ENCODE measurements at places on chromosomes 12 and 14. TPM values are rescaled to one million over a fixed set of nuclear protein-coding genes. Genes with fewer than 3 reads are reported as not detected.

The LRIG3 gene
- 71.9 TPM for total RNA-seq

The C12orf56 gene
- total RNA-seq: not detected

The FAM186B gene
- under 0.01 TPM for total RNA-seq

The GAS2L3 gene
- total RNA-seq: 25.3 TPM

The LALBA gene
- total RNA-seq: not detected

The TNS2 gene
- 24.3 TPM for total RNA-seq

The TSPAN9 gene
- total RNA-seq: 121 TPM

The PTCSC3 gene
- total RNA-seq: not detected

The KLRC3 gene
- not detected for total RNA-seq

The KRT78 gene
- not detected for total RNA-seq

The TCL1B gene
- total RNA-seq: not detected

The NAA25 gene
- total RNA-seq: 28.1 TPM

The SERPINA1 gene
- total RNA-seq: not detected

The SLC25A47 gene
- total RNA-seq: not detected

The SOCS2 gene
- total RNA-seq: 57.4 TPM

The NGB gene
- total RNA-seq: not detected

The TMTC1 gene
- total RNA-seq: 7.8 TPM

The LARP4 gene
- total RNA-seq: 24.9 TPM

The RALGAPA1 gene
- 40.0 TPM for total RNA-seq

The TMEM117 gene
- total RNA-seq: 1.9 TPM

Data from bladder microvascular endothelial cell (primary cell).